Stimulated activated CD4-positive, alpha-beta T cell treated with anti-CD3 and anti-CD28 coated beads, Interleukin-12 subunit alpha, Interleukin-12 subunit beta, amount 100 ng/mL, for 24 hours (primary cell): ENCODE measurements at places on chromosomes 3 and 15.

GRCh38 chr15:101458908-101459578 is 30.5 kb downstream of the PCSK6 start:
- no peak for DNase-seq

DNA sequence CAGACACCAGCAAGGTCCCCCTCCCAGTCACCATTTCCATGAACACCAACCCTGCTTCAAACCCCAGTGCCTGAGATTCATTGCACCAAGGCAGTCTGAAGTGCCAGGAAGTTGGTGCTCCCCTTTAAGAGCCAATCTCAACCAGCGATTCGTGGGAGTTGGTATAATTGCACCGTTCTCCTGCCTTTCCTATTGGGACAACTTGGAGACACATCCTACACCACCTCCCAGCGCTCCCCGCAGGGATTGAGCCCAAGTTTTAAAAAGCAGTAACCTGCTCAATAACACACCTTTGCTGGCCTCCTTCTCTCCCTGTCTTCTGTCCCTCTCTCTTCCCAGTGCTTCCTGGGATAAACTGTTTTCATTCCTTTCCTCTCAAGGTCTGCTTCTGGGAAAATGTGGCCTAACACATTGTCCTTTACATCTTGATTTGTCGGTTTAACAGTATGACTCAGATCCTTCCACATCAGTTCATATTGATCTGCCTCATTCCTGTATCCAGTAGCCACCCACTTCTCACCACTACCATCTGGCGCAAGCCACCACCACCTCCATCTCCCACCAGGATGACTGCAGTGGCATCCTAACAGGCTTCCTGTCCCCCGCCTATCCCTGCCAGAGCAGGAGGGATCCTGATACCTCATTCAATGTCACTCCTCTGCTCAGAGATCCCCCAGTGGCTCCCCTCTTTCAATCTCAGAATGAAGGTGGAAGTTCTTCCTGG is 37.8 kb upstream of the HRH1 start:
- no peak for DNase-seq

GRCh38 chr3:177157492-177157891 is 39.8 kb downstream of the TBL1XR1 start:
- no peak for DNase-seq

- DNase-seq = peak; percentile 51
Observed at GRCh38 chr3:50345586-50346234, at the start of gene ZMYND10. ZMYND10 (minus strand) TSS chr3:50345732; CDS start chr3:50345579, 153 bp downstream.

DNA sequence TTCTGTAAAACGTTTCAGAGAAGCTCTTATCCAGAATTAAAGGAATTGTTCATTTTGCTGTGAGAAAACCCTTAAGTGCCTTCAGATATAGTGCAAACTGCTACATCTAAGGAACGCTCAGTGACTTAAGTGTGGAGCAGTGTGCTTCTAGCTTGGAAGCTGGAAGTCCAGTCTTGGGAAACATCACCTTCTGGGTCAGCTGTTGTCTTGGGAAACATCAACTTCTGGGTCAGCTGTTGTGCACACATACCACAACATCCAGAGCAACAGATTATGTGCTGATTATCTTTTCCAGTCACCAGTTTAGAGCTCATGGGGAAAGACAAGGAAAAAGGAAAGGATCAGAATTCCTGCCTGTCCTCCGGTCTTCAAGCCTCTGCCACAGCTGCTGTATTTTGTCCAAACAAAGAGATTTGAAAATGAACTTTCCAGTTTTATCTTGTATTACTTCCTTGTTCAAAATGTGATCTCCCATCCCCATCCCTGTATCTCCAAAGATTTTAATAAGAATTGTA is 713.6 kb downstream of the NSUN3 start:
- DNase-seq = no peak

DNA sequence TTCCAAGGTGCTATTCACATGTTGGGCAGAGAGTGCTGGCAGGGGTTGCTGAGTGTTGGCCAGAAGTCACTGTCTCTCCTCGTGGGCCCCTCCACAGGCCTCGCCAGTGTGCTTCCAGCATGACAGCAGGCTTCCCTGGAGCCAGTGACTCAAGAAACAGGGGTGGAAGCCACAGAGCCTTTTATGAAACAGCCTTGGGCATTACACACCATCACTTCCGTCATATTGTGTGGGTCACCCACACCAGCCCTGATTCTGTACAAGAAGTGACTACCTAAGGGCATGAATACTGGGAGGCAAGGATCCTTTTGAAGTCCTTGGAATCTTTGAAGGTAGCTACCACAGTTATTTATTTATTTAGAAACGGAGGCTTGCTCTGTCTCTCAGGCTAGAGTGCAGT is 177.6 kb upstream of the UBE3A start:
- DNase-seq = no peak

DNA sequence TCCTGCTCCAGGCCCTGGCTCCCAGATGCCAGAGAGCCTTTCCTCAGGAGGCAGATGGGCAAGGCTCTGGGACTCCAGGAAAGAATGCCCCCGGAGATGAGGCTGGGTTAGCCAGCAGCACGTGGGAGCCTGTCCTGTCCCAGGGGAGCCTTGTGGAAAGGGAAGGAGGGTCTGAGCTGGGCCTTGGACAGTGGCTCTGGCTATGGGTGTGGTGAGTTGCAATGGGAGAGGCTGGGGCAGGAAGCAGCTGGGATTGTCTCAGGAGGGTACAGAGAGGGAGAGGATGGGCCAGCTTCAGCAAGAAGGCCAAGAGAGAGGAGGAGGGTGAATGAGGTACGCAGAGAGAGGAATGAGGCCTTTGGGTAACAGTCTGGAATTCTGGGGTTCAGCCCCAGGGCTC is 17.4 kb upstream of the CACNA2D2 start:
- no peak for DNase-seq

GRCh38 chr3:42490243-42490642 is 12.2 kb upstream of the VIPR1 start:
- no peak for DNase-seq

- no peak for DNase-seq
Observed at GRCh38 chr3:32391643-32392535, at the start of gene CMTM7. CMTM7 (plus strand) TSS chr3:32391853; CDS start chr3:32391907, 54 bp downstream.

DNA sequence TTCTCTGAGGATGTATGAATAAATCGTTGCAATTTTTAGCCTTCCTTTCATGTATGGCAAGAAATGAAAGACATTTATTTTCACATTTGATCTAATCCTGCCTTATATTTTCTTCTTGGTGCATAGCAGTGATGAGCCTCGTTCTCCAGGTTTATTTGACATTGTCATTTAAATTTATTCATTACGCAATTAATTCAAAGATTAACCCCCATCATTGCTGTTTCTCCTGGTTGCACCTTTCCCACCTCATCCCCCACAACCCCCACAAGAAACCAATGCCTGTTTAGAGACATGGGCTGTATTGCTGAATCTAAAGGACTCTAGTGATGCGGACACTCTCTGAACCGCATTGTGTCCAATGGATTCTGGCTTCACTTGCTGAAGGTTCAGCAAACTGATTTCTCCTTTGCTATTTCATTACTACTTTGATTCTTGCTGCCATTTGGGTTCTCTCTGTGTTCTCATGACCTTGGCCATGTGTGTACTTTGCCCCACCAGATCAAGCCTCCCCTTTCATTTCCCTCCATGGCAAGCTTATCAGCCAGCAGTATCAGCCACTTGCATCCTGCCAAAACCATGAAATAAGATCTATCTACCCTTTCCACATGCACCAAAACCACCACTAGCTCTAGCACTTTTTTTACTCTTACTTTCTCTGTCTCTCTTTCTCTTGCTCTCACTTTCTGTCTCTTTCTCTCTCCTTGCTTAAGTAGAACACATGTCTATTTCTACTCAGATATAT is 382.7 kb downstream of the GBE1 start:
- no peak for DNase-seq

- no peak for DNase-seq
Observed at GRCh38 chr3:20047341-20047779, 7.1 kb downstream of the KAT2B start.

- DNase-seq = no peak
Observed at GRCh38 chr15:76328958-76329357, 7.6 kb upstream of the ISL2 start.

GRCh38 chr3:42085641-42086376 is 5.3 kb upstream of the TRAK1 start:
- DNase-seq = no peak

- DNase-seq = no peak
Observed at GRCh38 chr3:183122257-183122932, 23.1 kb upstream of the MCCC1 start.

GRCh38 chr3:56928379-56929068 is 126.8 kb upstream of the ARHGEF3 start:
- DNase-seq = no peak

GRCh38 chr3:159892171-159892795 is 96.4 kb upstream of the IL12A start:
- DNase-seq = no peak

DNA sequence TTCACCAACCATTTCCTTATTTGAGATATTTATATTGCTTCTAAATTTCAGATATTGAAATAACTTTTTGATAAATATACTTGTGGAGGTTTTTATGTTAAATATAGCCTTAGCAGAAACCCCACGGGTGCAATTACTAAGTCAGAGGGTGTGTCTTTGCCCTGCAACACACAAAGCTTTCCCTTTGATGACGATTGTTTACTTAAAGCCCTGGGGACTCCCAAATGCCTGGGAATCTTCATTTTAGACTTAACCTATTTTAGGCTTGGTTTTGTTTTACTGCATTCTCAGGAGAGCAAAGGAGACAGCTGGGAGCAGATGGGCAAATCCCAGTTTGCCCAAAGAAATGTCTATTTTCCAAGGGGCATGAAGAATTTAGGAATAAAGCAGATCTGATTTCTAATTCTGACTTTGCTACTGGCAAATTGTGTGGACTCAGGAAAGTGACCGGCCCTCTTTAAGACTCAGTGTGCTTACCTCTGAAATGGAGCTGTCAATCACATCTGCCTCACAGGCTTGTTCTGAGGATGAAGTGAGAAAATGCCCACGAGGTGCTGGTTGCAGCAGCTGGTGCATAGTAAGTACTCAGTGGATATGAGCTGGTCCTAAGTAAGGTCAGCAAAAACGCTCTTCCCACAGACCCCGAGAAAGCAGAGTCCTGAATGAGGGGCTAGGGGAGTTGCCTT is 49.3 kb upstream of the CA12 start:
- no peak for DNase-seq

GRCh38 chr15:58520464-58520863 is 88.7 kb downstream of the LIPC start:
- DNase-seq = no peak

DNA sequence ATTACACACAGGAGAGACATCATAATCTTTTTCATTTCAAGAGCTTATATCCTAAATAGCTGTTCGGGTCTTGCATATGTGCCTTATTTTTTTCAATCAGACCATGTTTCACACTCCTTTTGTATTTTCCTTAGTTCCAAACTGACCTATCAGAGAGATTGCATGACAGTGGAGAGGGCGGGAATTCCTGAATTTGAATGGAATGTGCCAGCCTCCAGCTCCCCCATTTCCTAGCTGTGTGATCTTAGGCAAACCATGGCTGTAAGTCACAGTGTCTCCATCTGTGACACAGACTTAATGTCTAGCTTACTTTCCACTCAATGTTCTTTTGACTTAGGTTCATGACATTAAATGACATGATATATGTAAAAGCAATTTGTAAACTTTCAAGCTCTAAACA is 62.0 kb upstream of the CSTA start:
- no peak for DNase-seq

GRCh38 chr3:142645236-142645793 is 49.1 kb downstream of the PLS1 start:
- DNase-seq = no peak

GRCh38 chr15:45114076-45114750 is at the start of the genes DUOX2 and DUOXA2:
DUOX2 (minus strand) TSS chr15:45114172; CDS start chr15:45113411, 761 bp downstream.
DUOXA2 (plus strand) TSS chr15:45114326; CDS start chr15:45114606, 280 bp downstream.
- no peak for DNase-seq

- DNase-seq = no peak
Observed at GRCh38 chr3:26260139-26260538, 362.4 kb upstream of the LRRC3B start.

GRCh38 chr3:153099131-153099530 is 62.9 kb upstream of the RAP2B start:
- no peak for DNase-seq

DNA sequence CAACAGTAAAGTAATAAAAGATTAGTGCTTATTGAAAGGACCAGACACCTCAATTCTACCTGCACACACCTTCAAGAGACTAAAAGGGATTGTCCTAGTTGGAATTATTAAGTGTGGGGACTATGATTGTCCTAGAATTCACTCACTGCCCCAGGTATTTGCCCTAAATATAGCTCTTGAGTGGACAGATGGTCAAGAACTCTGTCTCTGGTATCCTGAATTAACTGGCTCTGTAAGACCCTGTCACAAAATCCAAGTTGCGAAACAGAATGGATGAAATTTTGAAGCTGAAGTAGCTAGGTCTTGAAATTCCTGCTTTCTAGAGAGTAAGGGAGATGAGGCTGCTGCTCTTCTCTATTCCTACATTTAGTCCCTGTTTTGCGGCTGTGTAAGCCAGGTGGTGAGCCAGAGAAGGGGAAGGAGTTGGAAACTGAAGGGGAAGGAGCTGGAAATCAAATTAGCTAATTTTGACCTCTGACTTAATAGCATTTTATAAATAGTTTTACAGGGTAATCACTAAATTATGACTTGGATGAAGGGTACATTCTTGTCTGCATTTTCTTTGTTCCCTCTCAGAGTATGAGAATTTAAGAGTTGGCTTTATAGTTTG is 34.5 kb downstream of the KBTBD12 start:
- no peak for DNase-seq

DNA sequence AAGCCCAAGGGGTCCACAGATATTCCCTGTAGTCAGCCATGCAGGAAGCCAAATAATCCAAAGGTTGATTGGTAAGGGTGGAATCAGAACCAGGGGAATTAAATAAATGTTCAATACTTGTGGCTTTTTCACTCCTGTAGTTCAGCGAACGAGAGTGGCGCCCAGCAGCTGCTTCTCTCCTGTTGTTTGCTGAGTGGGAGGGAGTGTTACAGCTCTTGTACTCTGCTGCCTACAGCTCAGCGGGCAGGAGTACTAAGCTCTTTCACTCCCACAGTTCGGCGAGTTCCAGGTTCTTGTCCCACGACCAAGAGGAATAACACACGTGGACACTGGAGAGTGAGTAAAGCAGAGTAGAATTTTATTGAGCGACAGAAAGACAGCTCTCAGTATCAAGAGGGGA is 105.9 kb downstream of the MOBP start:
- DNase-seq = no peak

GRCh38 chr3:123320221-123320620 is 118.5 kb downstream of the SEC22A start:
- no peak for DNase-seq

- no peak for DNase-seq
Observed at GRCh38 chr15:78988361-78988911, 43.6 kb upstream of the CTSH start.

DNA sequence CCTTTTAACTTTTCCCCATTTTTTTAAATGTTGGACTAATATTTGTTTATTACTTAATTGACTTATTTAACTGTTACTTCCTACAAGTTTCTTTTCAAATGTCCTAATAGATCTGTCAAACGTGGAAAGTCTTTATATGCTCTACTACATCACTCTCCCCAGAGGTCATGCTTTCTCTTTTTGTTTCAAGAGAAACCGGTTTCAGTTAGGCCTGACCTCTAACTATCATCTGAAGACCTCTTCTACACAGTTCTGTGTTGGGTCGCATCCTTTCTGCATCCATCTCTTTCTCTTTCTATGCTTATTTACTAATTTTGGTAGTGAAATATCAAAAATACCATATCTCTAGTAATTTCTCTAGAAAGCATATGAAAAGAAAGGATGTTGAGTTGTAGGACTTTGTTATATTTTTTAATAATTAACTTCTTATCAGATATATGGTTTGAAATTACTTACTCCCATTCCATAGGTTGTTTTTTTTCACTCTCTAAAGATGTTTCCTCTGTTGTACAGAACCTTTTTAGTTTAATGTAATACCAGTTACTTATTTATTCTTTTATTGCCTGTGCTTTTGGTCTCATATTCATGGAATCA is 781.2 kb upstream of the ARPP21 start:
- no peak for DNase-seq
